ENCODE measurements at places on chromosomes 11 and 22.

DNA sequence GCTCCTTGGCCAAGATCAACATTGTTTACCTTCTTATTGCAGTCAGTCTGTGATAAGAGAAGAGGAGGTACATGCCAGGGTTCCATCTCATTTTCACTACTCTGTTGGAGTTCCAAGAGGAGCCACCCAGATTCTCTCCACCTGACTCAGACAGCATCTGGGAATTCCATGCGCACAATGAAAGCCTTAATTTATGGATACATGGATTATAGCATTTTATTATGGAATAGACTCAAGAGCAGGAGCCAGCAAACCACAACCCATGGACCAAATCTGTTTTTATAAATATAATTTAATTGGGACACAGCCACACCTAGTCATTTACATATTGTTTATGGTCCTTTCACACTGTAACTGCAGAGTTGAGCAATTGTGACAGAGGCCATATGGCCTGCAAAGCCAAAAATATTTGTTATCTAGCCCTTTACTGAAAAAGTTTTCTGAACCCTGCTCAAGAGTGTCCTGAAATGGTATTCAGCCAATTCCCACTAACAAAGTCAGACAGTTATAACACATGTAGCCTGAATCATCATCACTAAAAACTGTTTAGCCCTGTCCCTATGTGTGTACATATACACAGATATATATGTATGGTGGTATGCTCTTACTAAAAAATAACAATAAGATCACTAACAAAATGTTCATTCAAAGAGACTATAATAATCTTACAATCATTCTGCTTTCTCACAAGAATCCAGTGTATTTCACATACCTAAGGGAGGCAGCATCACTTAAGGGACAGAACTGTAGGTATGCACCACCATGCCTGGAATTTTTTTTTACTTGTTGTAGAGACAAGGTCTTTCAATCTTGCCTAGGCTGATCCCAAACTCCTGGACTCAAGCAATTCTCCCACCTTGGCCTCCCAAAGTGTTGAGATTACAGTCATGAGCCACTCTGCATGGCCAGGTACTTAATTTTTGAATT lies 104.5 kb upstream of the TEAD1 start:
- peak; percentile 14 for DNase-seq

DNA sequence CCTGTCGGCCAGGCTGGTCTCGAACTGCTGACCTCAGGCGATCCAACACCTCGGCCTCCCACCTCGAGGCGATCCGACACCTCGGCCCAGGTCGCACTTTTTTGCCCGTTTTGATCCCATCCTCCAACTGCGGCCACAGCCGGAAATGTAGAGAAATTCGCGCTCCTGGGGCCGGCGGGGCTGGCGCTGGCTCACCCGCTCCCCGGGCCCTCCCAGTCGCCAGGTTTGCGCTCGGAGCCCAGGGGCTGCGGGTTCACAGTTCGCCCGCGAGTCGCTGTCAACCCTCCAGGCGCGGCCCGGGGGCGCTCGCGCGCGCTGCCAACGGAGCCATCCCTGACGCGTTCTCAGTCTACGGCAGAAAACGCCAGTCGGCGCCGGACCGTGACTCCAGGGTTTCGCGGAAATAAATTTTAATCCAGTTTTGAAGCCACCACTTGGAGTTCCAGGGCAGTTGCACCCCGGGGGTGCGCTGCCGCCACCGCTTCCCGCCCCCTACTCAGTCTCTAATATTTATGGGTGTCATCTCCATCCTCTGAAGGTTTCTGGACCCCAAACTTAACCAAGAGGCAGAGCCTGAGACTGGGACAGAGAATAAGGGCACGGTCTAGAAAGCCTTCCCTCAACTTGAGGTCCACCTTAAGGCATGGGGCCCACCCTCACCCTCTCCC lies 1.5 kb upstream of the KLHDC7B start:
- no peak for DNase-seq

DNA sequence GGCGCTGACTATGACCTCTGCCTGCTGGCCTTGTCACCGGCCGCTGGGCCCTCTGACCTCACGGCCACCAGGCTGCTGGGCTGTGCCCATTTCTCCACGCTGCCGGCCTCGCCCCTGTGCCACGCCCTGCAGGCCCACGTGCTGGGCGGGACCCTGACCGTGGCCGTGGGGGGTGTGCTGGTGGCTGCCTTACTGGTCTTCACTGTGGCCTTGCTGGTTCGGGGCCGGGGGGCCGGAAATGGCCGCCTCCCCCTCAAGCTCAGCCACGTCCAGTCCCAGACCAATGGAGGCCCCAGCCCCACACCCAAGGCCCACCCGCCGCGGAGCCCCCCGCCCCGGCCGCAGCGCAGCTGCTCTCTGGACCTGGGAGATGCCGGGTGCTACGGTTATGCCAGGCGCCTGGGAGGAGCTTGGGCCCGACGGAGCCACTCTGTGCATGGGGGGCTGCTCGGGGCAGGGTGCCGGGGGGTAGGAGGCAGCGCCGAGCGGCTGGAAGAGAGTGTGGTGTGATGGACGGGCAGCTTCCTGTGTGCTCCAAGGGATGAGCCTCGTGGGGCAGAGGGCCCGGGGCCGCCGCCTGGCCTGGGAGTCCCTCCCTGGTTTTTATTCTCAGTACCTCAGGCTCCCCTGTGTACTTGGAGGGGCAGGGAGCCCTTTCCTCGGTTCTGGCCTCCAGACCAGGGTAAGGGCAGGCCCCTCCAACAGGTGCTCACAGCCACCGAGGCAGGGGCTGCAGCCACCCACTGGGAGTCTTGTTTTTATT lies 3.0 kb downstream of the LRFN4 start:
- DNase-seq, result no peak

GRCh38 chr11:130203766-130204702 lies 44.5 kb downstream of the ST14 start:
- no peak for DNase-seq

DNA sequence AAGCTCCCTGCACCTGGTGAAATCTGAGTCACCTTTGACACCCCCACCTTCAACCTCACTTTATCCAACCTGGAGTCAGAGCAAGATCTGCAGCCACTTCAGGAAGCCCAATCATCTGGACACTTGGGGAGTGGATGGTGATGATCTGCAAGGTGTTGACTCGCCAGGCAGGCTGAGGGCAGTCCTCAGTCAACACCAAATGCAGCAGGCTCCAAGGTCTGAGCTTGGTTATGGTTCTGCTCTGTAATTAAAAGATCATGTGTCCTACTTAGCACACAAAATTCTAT lies 446.9 kb downstream of the BRD1 start:
- DNase-seq, result no peak

- DNase-seq, result no peak
These were observed 57.8 kb upstream of the CLNS1A start for GRCh38 chr11:77695417-77695816.

GRCh38 chr11:77252555-77253270 lies 48.8 kb downstream of the GDPD4 start:
- DNase-seq, result no peak

- peak; percentile 94 for DNase-seq
These were observed 1.8 kb upstream of the PACS1 start for GRCh38 chr11:66068154-66068821.

DNA sequence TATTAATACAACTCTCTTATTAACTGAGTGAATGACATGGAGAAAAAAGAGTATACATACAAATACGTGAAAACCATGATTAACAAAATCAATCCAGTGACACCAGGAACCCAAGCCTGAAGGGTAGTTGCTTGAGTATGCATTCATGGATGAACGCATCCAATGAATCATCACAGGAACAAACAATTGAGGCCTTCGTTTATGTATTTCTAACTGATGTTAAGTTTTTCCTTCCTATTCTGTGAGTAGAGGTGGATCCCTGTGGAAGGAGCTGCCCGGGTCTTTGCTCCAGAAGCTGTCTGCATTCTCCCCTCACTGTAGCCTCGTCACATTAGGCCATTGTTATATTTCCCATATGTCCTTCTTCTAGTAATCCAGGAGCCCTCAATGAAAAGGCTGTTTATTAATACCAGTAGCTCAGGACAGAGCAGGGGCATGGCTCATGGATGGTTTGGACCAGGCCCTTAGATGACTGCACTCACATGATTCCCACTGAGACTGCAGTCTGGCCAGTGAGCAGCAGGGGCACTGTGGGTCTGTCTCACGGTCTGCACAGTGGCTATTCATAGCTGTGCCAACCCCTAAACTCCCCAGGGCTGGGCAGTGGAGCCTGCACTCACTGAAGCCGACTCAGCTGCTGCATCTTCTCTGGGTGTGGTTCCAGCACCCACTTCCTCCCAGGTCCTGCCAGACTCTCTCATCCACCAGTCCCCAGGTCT lies 128.1 kb upstream of the TOP3B start:
- peak; percentile 71 for DNase-seq

DNA sequence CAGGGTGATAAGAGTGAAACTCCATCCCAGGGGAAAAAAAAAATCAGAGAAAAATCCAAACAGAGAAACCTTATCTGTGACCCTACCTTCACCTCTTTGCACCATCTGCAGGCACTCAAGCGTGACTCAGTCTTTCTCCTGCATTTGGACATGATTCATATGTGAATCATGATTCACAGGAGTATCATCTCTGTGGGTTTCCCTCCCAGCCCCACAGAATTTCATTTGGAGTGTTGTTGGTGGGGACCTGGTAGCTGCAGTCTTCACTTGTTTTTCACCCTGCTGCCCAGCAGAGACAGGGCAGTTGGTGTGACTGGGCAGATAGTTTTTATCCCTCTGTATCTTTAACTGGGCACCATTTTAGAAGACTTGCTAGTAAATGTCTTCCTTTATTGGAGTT lies 75.7 kb downstream of the DEPDC5 start:
- peak; percentile 73 for DNase-seq

- DNase-seq, result peak; percentile 20
These were observed 33.9 kb upstream of the MN1 start for GRCh38 chr22:27835446-27835845.

GRCh38 chr11:9153651-9154050 lies 62.3 kb upstream of the SCUBE2 start:
- DNase-seq, result no peak

DNA sequence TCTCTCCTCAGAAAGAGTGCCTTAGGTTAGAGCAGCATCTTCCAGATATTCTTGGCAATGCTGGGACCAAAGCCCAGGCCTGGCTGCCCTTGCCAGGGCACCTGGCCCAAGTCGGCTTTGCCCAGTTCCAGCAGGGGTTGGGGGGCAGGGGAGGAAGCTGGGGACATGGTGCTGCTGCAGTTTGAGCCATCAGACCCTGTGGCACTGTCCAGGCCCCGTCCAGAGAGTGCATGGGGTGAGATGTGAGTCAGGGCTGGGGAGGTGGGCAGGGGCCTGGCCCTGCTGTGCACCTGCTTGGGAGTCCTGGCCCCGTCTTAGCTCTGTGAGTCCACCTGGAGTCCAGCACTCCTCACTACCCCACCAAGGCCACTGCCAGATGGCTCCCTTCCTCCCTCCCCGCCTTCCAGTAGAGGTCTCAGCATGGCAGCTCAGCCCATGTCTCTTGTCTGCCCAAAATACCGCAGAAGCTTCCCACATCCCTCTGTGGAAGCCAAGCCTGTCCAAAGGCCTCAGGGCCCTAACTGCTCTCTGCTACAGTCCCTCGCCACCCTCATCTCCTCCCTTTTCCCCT lies 16.6 kb downstream of the DERL3 start:
- DNase-seq, result no peak

DNA sequence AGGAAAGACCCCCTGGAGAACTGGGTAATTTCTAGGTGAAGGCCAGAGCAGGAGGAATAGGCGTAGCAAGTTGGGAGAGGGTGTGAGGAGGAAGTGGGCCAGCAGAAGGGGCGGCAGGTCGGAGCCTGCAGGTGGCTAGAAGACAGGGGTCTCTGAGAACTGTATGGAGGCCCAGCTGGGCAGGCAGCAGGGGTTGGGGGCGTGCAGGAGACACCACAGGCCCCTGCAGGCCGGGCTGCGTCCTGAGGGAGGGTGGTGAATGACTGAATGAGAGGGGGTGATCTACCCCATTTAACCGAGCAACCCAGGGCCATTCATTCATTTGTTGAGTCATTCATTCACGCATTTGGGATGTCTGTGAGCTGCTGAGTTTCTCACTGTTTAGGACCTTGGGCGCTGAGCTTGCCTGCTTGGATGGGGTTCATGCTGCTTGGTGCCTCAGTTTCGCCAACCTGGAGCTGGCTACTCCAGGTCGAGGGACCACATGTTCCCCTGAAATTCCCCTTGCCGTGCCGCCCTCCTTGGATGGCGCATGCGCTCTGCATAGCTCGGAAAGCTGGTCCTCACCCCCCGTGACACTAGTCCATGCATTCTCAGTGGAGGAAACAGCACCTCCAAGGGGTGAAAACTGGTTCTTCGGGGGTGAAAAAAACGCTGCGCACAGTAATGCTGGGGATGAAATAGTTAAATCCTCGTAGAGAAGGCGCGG lies 15.6 kb downstream of the MPPED1 start:
- no peak for DNase-seq

DNA sequence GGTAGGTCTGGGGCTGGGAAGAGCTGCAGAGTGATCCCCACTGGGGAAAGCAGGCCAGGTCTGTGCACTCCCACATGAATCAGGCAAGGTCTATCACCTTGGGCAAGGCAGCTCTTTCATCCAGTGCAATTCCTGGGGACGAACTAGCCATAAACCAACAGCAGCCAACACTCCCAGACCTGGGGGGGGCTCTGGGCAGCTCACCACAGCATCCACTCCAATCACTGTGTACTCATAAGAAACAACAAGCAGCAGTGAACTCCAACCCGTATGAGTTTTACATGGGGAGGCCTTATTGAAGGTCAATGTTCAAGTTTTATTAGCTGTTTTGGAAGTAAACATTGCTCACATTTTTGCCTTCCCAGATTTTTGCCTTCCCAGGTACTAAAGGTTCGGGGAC lies 157.4 kb upstream of the NAV2 start:
- no peak for DNase-seq

DNA sequence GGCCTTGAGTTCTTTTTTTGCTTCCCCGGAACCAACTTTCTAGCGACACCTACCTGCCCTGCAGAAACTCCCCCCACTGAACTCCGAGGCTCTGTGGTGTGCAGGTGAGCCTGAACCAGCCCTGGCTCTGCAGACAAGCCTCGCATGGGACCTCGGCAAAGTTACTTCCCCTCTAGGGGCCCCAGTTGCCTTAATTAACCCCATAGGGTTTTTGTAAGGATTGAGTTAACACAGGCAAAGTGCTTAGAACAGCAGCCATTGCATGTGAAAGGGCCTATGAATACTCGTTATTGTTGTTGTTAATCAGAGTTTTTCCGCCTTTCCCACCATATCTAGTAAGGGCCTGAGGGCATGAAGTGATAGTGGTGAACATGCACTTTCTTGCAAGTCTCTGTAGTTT lies 12.6 kb upstream of the SYT13 start:
- no peak for DNase-seq

- DNase-seq, result no peak
These were observed at the start of gene CCDC81 for GRCh38 chr11:86374586-86374985. TSS of gene CCDC81 (plus strand) at chr11:86374887. CDS start at chr11:86375164, 277 bp downstream.

DNA sequence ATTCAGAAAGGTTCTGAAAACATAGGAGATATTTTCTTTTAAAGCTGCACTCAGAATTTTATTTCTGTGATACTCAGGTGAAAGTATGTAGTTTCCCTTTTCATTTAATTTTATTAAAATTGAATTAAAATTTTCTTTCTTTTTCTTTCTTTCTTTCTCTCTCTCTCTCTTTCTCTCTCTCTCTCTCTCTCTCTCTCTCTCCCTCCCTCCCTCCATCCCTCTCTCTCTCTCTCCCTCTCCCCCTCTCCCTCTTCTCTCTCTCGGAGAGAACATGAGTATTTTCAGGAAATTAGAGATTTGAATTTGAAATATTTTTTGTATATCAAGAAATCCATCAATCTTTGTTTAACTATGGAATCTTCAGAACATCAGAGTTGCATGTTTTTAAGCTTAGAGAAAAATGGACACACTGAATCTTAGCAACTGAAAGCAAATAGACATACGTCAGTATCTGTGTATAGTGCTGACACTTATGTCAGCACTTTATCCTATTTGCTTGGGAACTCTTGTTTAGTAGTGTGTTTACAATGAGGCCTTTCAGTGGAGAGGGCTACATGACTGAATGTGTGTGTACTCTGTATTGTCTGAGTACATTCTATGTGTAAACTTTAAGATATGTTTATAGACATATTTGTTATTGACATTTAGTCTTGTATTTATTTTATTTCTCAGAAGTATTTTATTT lies 44.5 kb downstream of the PDE3B start:
- no peak for DNase-seq

Data from HTR-8/SVneo (cell line).